ENCODE measurements at places on chromosomes 4 and X.

DNA sequence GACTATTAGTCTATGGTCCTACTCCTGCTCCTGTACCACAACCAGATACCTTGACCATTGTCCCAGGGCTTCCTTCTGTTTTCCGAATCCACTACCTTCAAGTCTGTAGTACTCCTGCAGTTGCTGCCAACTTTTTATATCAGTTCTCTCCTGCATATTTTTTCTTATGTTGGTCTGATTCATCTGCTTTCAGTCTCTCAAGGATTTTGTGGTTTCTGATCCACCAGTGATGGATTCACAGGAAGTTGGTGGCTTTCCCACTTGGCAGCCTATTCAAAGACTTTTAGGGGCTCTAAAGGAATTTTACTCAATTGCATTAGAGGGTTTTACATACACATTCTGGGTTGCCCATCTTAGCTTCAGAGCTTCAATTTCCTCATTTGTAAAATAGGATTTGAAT lies 23.6 kb downstream of the KIF4A start:
- no peak for DNase-seq

- DNase-seq = no peak
Measured at GRCh38 chr4:88793475-88793874, 95.8 kb upstream of the NAP1L5 start.

DNA sequence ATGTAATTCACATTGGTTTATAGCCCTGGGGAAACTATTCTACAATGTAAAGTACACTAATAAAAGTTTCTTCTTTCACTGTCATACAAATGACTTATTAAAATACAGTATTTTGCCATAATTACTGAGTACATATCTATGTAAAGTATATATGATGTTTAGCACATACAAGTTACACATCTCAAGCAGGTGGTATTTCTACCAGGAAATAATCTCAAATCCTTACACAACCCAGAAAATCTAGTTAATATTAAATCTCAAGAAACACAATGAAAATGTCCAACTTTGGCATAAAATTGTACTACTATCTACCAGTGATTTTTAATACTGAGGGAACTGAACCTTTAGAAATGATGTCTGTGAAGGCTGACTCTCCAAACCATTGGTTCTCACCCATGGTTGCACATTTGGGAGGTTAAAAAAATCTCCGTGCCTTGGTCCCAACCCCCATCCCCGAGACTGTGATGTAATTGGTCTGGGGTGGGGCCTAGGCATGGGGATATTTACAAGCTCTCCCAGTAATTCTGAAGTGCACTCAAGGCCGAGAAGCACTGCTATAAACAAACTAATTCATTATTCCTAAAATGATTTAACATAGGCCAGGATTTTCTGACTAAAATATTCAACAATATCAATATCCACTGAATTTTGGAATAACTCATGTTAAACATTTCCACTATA lies 27.6 kb downstream of the MAP3K15 start:
- DNase-seq = no peak

GRCh38 chrX:23185951-23186350 lies 148.7 kb upstream of the PTCHD1 start:
- no peak for DNase-seq

DNA sequence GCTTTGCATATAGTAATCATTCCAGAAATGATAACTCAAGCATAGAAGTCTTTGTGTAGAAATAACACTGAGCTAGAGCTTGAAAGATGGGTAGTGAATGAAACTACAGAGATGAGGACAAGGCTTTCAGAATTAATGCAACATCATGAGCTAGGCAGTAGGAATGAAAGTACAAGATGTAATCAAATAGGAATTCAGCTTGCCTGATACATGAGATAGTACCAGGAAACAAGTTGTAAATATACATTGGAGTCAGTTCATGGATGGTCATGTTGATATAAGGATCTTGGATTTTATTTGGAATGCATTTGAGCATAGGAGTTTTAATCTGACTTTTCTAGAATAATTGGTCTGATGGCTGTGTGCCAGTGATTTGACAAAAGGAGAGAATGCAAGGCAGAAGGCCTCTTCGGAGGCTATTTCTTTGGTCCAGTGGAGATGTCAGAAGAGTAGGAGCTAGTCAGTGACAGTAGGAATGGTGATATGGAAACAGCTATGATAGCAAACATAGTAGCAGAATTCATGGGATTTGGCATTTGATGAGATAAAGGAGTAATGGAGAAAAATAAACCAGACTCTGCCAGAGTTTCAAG lies 206.4 kb upstream of the PACRGL start:
- DNase-seq = no peak

DNA sequence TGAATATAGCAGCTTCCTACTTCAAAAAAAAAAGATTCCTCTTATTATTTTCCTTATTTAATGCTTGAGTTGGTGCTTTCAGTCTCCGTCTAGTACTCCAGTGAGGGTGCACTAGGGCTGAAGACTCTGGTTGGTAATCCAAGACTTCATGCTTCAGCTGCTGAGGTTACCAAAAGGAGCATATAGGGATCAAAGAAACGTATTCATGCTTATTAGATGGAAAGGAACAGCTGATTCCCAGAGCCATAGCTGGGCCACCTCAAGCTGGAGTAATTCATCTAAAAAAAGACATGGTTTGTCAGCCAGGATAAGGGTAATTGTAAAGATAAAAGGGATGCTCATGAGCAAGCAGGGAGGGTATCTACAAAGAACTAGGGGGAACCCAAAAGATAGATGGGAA lies 131.7 kb upstream of the FAM47B start:
- DNase-seq = no peak

GRCh38 chrX:84258708-84259107 lies 70.7 kb upstream of the RPS6KA6 start:
- DNase-seq = no peak

DNA sequence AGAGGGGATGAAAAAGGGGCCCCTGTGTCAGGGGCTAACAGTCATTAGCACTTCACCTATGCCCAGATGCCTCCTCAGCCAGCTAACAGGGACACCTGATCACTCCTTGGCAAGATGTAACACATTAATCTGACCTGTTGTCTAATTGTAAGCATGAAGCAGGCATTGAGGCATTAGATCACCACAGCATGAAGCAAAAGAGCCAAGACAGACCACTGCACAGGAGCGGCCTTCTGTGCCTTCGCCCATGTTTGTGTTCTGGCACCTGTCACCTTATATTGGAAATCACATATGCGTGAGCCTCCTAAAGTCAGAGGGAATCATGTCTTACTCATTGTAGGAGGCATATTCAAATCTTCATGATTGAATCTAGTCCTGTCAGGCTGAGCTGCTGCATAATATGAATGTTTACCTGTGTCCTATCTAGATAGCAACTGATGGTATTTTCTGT lies 48.4 kb downstream of the PTTG2 start:
- DNase-seq = no peak

DNA sequence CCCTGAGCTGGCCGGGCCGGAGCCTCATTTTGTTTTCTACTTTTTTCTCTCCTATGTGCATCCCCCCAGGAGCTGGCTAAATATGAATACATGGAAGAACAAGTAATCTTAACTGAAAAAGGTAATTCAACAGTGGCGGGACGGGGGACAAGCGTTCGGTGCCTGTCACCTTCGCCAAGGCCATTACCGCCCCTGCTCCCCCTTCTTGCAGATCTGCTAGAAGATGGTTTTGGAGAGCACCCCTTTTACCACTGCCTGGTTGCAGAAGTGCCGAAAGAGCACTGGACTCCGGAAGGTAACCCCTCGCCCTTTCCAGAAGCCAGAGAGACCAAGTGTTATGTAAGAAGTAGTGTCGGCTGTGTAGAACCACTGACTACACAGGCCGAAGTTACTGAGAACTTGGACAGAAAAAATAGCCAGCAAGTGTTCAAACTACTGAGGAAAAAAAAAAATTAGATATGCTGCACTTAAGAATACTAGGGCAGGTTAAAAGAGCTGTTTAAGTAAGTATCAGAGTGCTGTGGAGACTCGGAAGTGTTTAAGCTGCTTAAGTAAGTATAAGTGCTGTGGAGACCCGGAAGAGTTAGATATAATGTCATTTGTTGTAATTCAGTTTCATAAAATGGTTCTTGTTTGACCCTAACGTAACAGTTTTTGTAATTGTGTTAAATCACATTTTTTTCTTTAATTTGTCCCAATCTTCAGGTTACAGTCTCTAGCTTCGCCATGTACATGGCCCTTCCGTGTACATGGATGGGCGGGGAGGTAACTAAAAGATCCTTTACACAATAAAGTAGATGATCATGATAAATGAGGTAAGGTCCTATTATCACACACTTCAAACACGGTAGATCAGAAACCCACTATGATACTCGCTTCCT lies 856 bp downstream of the SAT1 start:
- DNase-seq = no peak

GRCh38 chr4:74161666-74162450 lies 3.9 kb downstream of the MTHFD2L start:
- DNase-seq = no peak
